ENCODE measurements at places on chromosomes 16 and 17.

DNA sequence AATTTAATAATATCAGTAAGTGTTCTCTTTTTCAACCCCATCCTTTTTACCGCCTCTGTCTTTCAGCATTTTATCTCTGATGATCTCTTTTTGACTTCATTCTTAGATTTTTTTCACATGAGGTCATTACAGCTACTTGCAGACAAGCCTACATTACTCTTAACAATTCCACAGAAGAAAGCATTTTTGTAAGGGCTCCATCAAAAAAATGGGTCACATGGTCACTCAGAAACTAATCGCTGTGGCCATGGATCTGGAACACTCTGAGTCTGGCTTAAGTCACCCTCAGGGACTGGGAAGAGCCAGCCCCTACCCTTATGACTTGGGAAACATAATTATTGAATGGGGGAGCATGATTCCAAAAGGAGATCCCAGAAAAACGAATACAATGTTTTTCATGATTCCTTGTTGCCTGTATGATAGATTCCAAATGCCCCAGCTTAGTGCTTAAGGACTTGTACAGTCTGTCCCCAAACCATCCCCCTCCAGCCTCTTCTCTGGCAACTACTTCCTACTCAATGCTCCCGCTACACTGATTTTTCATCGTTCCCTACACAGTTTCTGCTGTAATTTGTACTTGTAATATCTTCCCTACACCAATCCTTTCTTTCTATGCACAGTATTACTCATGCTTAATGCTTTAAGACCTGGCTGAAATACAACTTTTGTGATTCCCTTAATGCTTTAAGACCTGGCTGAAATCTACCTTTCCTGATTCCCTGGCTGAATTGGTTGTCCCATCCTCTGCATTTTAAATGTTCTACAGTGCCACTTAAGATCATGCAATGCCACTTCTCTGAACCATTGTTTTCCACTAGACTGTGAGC, 457.8 kb downstream of the HS3ST4 start:
- DNase-seq, result no peak

GRCh38 chr17:48639982-48640857, 14.1 kb upstream of the HOXB9 start:
- DNase-seq, result no peak

DNA sequence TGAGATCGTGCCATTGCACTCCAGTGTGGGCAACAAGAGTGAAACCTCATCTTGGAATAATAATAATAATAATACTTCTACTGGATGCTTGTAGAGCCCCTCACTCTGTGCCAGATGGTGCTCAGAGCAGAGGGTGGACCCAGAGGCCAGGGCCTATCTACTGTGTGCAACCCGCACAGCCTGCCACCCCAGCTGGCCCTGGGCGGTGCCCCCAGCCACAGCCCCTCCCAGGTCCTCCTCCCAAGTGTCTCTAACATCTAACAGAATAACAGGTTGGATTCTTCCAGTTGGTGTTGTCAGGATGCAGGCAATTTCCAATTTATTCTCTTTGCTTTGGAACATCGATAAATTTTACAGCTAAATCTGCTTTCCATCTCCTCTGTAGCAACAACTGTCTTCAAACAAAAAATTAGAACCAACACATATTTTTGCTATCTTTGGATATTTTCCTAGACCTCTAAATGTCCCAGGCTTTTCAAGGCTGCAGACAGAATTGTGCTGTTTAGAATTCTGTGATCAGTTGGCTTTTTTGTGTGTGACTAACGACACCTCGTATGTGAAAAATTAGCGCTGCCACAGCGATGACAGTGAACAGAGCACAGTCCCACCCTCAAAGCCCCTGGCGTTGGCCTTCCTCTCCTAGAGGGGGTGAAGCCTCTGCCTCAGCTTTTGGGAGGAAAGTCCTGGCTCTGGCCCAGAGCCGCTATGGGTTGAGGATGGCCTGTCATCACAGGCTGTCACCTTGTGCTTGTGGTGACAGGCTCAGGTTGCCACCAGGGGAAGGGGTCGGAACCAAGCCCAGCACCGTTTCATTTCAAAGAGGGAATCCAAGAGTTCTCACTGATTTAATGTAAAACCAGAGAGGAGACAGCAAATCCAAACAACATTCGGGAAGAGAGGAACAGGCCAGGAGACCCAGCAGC, 7.6 kb upstream of the EVPL start:
- no peak for DNase-seq

GRCh38 chr17:36135465-36135864, 31.8 kb downstream of the CCL4 start:
- no peak for DNase-seq

GRCh38 chr16:71880176-71880575, 3.8 kb downstream of the ZNF821 start:
- DNase-seq, result peak; percentile 13

DNA sequence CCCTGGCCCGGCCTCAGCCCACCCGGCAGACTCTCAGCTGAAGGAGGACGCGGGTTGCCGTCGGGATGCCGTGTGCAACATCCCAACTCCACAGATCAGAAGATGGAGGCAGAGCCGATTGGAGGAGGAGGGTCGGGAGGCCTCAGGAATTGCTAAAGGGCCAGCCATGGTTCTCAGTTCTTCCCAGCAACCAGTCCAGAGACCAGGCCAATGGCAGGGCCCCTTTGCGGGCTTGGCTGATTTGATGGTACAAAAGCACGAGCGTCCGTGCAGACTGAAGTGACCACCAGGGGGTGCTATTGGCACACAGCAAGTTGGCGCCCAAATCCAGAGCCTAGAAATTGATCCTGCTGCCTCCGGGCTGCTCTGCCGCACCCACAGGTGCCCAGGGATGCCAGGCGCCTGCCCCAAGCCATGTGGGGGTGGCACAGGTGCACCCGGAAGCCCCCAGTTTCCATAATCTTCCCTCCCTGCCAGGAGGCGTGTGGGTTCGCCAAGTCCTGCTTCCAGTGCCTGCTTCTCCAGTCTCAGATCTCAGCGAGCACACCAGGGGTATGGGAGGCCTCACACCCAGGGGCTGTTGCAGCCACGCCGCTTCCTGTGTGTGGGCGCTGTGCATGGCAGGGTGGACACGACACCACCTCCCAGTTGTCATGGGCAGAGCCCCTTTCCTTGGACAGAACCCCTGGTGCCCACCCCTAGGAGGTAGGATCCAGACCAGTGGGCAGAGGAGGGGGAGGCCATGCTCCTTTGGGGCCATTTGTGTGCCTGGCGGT, 7.1 kb upstream of the TEX19 start:
- peak; percentile 95 for DNase-seq

Data from NAMALWA (cell line).